ENCODE measurements at places on chromosomes 16 and 17. TPM values are rescaled to one million over a fixed set of nuclear protein-coding genes. Genes with fewer than 3 reads are reported as not detected.
A peak's percentile ranks its signal among the peaks of the same experiment; 100 is the strongest.

GRCh38 chr17:73189417-73190099, 3.3 kb upstream of the COG1 start:
- peak; percentile 95 for DNase-seq

GRCh38 chr17:65028545-65028843, 28.0 kb downstream of the GNA13 start:
- no peak for DNase-seq

GRCh38 chr17:32746698-32747097, 130.2 kb downstream of the MYO1D start:
- no peak for DNase-seq

- DNase-seq, result no peak
These were observed 141.2 kb downstream of the AATF start for GRCh38 chr17:37089956-37090355.

GRCh38 chr17:76272541-76273444, 7.6 kb downstream of the UBALD2 start:
- no peak for DNase-seq

- no peak for DNase-seq
These were observed 34.5 kb downstream of the RBFOX3 start for GRCh38 chr17:79576333-79576732.

- DNase-seq, result peak; percentile 68
These were observed 35.8 kb downstream of the NF1 start for GRCh38 chr17:31130286-31131224.

DNA sequence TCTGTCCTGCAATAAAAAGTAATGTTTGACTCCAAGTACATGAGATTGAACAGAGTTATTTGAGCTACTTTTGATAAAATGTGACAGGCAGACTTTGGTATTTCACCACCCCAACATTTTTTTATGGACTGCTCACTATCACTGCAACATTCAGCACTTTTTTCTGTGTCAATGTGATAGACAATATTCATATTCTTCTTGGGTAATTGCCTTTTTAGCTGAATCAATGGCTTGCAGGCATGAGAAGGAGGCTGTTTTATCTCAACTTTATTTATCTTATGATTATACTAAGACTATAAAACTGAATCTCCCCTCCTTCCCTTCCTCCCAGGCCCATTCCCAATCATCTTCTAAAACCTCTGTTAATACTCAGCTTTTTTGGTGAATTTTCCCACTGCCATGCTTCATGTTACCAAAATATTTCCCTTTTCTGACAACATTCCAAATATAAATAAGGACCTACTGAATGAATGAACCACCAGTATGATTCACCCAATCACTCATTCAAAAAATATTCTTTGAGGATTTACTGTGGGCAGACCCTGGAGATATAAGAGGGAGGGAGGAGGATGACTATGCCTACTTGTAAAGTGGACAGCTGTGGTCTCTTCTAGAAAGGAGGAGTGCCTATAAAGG, 67.6 kb downstream of the CDH13 start:
- DNase-seq, result no peak

DNA sequence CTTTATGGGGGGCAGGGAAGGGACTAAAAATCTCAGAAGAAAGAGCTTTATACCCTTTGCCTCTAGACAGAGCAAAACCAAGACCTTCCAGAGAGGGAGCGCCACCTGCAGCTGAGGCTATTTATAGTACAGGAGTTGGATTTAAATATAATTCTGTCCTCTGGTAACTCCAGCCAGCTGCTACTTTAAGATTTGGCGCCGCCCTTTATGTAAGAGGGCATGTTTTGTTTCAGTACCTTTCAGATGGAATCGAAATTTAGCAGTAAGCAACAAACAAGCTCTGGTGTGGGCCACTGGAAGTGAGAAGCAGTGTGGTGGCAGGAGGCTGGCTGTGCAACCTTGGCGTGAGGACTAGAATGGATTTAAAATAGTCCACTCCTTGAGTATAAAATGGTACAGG, 5.2 kb upstream of the GUCY2D start:
- no peak for DNase-seq

- DNase-seq, result peak; percentile 54
These were observed 1.1 kb downstream of the RAI1 start for GRCh38 chr17:17682293-17682736.

GRCh38 chr17:55870044-55870443, 119.2 kb downstream of the PCTP start:
- no peak for DNase-seq

DNA sequence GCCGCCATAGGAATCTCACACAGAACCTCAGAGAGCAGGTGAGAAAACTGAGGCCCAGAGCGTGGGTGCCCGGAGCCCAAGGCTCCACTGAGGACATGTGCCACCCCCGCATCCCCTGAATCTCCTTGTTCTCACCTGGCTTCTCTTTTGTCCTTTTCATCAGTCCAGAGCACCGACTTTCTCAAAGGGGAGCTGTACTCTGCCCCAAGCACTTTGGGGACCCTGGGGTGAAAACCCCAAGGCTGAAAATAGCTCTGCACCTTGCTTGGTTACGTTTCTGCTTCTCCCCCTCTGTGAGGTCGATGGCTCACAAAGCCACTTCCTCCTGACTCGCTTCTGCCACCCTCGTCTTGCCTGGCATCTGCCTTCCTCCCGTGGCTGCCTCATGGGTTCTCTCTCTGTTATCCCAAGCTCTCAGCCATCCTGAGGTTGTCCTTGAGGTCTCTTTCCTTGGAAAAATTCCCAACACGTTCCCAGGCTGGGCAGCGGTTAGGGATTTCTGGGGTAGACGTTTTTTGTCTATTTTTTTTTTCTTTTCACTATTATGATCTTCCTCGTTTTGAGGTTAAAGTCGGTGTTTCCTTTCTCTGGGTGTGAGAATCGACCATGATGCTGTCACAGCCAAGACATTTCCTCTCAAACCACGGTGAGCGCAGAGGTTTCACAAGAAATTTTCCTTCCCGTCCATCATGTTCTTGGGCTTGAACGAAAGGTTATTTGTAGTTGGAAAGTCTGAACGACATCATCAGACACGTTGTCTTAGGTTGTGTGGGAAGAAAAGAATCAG, 37.2 kb downstream of the IRF8 start:
- no peak for DNase-seq

DNA sequence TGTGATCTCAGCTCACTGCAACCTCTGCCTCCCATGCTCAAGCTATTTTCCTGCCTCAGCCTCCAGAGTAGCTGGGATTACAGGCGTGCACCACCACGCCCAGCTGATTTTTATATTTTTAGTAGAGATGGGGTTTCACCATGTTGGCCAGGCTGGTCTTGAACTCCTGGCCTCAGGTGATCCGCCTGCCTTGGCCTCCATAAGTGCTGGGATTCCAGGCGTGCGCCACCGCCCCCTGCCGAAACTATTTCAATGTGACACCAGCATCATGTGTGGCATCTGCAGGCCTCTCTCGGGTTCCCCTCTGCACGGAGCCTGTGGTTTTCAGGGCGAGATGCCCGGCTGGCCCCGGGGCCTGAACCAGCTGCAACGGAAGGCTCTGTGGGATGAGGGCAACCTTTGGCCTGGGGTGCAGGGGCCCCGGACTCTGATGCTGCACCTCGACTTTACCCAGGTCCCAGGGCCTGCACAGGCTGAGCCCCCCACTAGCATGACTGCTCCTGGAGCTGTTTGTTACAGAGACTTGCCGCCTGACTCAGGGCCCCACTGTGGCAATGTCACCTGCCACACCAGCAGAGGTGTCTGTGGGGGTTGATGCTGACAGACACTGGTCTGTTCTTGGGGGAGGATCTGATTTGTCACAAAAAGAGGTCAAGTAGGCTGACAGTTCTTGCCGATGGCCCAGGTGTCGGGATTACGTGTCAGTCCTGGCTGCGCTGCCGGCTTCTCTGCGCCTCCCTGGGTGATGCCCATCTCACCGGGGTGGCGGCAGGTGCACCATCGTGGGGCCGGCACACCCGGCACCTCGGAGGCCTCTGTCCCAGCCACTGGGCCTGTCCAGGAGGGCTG, 8.6 kb upstream of the TEX19 start:
- DNase-seq, result no peak

DNA sequence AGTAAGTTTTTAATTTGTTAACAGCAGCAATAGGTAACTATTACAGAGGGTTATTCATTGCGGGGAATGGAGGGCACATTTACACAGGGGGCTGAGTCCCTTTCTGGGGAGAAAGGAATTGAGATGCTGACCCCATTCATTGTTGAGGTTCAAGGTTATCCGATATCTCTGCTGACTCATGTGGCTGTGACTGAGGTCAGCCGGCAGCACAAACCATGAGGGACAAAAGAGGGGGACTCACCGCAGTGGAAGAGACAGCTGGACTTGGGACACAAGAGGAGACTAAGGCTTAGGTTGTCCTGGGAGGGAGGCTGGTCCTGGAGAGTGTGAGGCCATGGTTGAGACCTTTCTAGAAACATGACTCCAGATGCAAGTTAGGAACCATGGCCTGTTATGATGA, 119.1 kb upstream of the XYLT1 start:
- DNase-seq, result no peak

- DNase-seq, result no peak
These were observed 1.0 kb downstream of the RHBDF2 start for GRCh38 chr17:76500074-76500746.

- no peak for DNase-seq
These were observed 17.8 kb downstream of the LUC7L3 start for GRCh38 chr17:50737118-50737698.

DNA sequence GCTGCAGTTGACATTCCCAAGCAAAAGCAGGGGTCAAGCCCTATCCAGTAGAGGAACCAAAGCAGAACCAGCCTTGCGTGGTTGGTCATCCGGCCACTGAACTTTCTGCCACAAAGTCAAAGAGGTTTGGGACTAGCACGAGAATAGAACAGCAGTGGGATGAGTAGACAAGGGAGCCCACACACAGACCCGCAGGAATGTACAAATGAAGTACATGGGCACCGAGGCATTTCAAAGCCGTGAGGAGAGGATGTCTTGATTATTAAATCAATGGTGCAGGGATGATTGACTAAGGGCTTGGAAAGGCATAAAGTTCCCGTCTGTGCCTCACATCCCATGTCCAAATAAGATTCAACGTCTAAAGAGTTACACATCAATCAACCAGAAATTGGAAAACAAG, 81.8 kb upstream of the TBC1D3K start:
- no peak for DNase-seq

DNA sequence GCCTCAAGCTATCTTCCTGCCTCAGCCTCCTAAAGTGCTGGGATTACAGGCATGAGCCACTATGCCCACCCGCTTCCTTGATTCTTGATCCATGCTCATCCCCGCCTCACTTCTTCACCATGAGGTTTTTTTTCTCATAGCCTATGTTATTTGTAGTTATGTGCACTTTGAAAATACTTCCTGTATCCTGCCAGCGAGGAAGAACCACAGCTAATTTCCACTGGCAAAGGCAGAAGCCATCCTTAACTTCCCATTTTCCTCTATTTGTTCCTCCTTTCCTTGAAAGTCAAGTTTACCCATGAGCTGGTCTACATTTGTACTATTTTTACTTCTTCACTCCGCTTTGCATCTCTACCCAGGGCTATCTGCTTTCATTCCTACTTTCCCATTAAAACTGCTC, 189.7 kb upstream of the ZFHX3 start:
- DNase-seq, result no peak

- no peak for DNase-seq
These were observed 207.0 kb downstream of the UTP18 start for GRCh38 chr17:51467336-51467735.

DNA sequence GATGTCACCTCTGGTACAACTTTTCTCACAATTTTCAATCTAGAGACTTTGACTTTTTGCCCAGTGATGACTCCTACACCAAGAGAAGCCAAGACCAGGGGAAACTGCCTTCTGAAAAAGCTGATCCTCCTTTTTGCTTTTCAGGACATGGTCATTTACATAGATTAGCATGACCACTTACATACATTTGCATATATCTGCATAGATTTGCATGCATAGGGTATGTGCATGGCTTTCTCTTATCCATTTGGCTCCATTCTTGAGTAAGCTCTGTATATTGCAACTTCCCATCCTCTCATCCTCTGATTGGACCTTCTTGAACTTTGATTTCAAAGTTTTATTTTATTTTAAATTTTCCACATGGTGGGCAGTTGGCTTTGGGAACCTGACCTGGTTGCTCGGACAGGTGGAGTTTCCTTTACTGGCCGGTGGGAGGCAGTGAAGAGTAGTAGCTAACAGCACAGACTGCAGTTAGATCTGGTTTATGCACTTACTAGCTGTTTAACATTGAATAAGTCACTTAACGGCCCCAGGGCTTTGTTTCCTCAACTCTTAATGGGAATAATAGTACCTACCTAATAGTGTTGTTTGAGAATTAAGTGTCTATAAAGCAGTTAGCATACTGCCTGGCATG, 92.9 kb downstream of the GPR139 start:
- no peak for DNase-seq

The NOS2 gene
- total RNA-seq, result 0.36 TPM

The SPIRE2 gene
- 24.0 TPM for total RNA-seq

The CHAD gene
- not detected for total RNA-seq

The GLYR1 gene
- total RNA-seq, result 55.9 TPM

The RNU2-1 gene
- total RNA-seq, result not detected

The JPT1 gene
- 297 TPM for total RNA-seq

The CYB5B gene
- total RNA-seq, result 59.9 TPM

The TMEM238L gene
- not detected for total RNA-seq
